Neuronal stem cell (in vitro differentiated cells): ENCODE measurements at places on chromosomes 11 and 22.
A peak's percentile ranks its signal among the peaks of the same experiment; 100 is the strongest.

DNA sequence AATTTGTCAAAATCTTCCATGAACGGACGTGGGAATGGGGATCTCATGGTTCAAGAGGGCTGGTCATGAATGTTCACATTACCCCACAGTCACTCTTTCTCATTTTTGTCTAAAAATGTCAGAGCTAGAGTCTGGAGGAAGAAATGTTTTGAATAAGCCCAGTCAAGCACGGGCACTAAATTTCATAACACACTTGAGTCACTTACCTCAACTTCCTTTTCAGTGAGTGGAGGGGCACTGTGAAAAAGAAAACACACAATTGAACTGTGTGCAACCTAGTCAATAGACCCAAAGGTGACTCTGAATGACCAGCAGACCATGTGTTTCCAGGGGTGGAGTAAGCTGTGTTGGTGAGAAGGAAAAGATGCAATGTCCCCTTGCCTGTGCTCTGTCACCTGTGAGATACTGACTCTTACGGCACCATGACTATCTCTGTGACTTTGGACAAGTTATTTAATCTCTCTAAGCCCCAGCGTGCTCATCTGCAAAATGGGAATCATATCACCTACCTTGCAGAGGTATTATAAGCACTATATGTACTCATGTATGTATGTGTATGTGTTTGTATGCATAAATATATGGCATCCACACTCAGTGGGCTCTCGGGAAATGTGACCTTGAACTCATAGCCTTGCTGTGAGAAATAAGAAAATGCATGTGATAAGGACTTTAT lies 38.2 kb upstream of the LYVE1 start:
- no peak for DNase-seq
- peaks cover 10% of the 10 kb centered on the region for H3K4me1 ChIP-seq
- no peak overlapping the region for H3K27ac ChIP-seq
- H3K36me3 ChIP-seq, result no peaks in the 10 kb centered on the region
- no peak overlapping the region for H3K4me3 ChIP-seq

GRCh38 chr11:70782401-70782913 lies 384.1 kb downstream of the CTTN start:
- H3K4me1 ChIP-seq, result peaks cover 11% of the 10 kb centered on the region
- H3K27me3 ChIP-seq, result no peaks in the 10 kb centered on the region
- H3K27ac ChIP-seq, result no peak overlapping the region
- no peaks in the 10 kb centered on the region for H3K36me3 ChIP-seq

DNA sequence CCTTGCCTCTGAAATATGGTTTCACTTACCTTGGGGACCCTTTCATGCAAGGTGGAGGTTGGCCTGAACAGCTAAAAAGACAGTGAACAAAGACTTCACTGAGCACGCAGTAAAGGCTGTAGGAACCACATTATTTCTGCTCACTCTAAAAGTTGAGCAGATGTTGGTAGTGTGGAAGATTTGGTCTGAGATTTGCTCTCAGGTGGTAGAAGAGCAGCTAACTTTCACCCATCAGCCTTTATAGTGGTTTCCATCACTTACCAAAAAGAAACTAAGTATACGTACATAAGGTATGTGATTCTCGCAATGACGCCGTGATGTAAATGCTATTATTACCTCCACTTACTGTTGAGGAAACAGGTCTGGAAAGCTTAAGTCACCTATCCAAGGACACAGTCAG lies 47.3 kb downstream of the PRR5L start:
- no peak overlapping the region for H3K4me3 ChIP-seq
- H3K4me1 ChIP-seq, result peaks cover 7% of the 10 kb centered on the region
- DNase-seq, result no peak
- no peak overlapping the region for H3K27ac ChIP-seq
- no peaks in the 10 kb centered on the region for H3K36me3 ChIP-seq

- peaks cover 72% of the 10 kb centered on the region for H3K36me3 ChIP-seq
- no peaks in the 10 kb centered on the region for H3K4me1 ChIP-seq
- H3K27me3 ChIP-seq, result no peaks in the 10 kb centered on the region
- no peak overlapping the region for H3K4me3 ChIP-seq
- peak; percentile 66 for DNase-seq
Measured at GRCh38 chr11:94183886-94184264, 55.2 kb downstream of the PANX1 start.

- DNase-seq, result peak; percentile 46
- no peaks in the 10 kb centered on the region for H3K36me3 ChIP-seq
- no peak overlapping the region for H3K27ac ChIP-seq
- no peaks in the 10 kb centered on the region for H3K27me3 ChIP-seq
Measured at GRCh38 chr11:36564376-36565030, 3.3 kb upstream of the RAG1 start.

DNA sequence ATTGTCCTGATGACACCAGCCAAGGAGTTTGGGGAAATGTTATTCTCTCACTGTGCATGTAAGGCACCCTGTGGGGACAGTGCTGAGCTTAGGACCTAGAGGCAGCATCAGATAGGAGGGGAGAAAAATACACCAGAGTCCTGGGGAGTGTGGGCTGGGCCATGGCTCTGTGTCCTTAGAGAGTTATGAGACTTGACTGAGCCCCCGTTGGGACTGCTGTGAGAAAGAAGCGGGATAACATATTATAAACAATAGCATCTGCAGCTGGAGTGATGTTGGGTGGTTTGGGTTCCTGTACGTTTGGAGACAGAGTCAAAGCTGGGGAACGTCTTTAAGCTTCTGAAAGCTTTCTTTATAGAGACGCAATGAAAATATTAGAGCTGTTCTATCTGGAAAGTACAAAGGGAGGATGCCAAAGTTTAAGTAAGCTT lies 90.9 kb upstream of the CRTAM start:
- no peaks in the 10 kb centered on the region for H3K27me3 ChIP-seq
- no peaks in the 10 kb centered on the region for H3K36me3 ChIP-seq
- H3K27ac ChIP-seq, result no peak overlapping the region
- no peak overlapping the region for H3K4me3 ChIP-seq
- DNase-seq, result no peak

DNA sequence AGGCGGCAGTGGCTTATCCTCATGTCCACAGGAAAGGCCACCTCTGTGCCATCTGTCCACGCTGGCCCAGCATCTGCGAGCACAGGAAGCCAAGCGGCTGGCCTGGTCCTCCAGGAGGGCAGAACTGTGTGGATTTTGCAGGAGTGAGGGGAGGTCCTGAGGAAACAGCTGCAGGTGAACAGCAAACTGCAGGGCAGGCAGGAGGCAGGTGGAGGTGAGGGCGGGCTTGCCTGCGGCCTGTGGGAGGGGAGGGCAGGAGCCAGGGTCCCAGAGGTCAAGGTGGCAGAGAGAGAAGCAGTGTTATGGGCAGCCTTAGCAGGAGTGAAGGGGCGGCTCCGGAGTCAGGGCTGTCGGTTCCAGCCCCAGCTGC lies 369.7 kb downstream of the SHANK2 start:
- no peak overlapping the region for H3K4me3 ChIP-seq
- no peak overlapping the region for H3K27ac ChIP-seq
- H3K4me1 ChIP-seq, result peaks cover 22% of the 10 kb centered on the region
- H3K36me3 ChIP-seq, result no peaks in the 10 kb centered on the region

DNA sequence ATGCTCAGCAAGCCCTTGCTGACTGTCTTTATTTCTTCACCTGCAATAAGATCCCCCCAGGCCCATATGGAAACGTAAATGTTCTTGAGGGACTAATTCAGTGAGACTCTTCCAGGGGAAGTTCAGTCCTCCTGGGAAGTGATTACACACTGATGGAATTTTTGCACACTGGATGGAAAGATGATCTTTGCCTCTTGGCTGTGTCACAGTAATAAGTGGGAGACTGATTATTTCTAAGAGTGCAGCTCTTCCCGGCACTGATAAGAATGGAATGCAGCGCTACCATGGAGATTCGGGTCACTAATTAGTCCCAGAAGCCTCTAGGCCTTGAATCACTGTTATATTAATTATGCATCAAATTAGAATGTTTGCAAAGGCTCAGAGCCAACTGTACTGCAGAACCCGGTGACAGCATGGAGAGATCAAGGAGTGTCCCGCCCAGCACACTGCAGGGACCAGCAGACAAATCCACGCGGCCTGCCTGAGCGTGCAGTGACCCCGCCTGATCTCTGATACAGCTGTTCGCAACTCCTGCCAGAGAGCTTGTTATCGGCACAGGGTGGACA lies 178.3 kb downstream of the SNX19 start:
- no peaks in the 10 kb centered on the region for H3K27me3 ChIP-seq
- no peak overlapping the region for H3K4me3 ChIP-seq
- H3K27ac ChIP-seq, result no peak overlapping the region
- no peaks in the 10 kb centered on the region for H3K4me1 ChIP-seq

DNA sequence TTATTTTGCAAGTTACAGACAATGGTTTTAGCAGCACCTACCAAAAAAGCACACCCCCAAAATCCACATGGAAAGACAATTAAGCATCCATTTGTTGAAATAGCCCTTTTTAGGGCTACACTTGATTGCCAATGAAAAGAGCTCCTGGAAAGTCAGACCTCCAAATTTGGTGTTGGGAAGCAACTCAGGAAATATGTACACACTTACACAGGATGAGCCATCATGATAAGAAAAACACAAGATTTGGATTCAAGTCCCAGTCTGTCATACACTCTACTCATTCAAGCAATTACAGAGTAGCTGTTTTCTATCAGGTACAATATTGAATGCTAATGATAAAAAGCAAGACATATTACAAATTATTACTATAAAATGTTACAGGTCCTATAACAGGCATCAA lies 31.5 kb downstream of the FAM168A start:
- no peaks in the 10 kb centered on the region for H3K27me3 ChIP-seq
- peaks cover 14% of the 10 kb centered on the region for H3K36me3 ChIP-seq
- H3K4me1 ChIP-seq, result no peaks in the 10 kb centered on the region
- DNase-seq, result no peak
- no peak overlapping the region for H3K4me3 ChIP-seq
- H3K27ac ChIP-seq, result no peak overlapping the region

- peak overlapping the region; percentile 65 for H3K27ac ChIP-seq
- DNase-seq, result no peak
- no peak overlapping the region for H3K4me3 ChIP-seq
- H3K4me1 ChIP-seq, result no peaks in the 10 kb centered on the region
Measured at GRCh38 chr11:59198726-59199125, 14.0 kb downstream of the MPEG1 start.

- H3K27me3 ChIP-seq, result no peaks in the 10 kb centered on the region
- H3K4me1 ChIP-seq, result peaks cover 3% of the 10 kb centered on the region
- no peak overlapping the region for H3K4me3 ChIP-seq
- no peak for DNase-seq
- H3K27ac ChIP-seq, result no peak overlapping the region
- no peaks in the 10 kb centered on the region for H3K36me3 ChIP-seq
Measured at GRCh38 chr11:125022551-125022950, 40.6 kb upstream of the SLC37A2 start.

DNA sequence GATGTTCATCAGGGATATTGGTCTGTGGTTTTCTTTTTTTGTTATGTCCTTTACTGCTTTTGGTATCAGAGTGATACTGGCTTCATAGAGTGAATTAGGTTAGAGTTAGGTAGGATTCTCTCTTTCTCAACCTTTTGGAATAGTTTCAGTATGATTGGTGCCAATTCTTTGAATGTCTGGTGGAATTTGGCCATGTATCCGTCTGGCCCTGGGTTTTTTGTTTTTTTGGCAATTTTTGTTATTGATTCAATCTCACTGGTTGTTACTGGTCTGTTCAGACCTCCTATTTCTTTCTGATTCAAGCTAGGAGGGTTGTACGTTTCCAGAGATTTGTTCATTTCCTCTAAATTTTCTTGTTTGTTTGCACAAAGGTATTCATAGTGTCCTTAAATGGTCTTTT lies 54.4 kb downstream of the ATXN10 start:
- H3K27me3 ChIP-seq, result no peaks in the 10 kb centered on the region
- no peaks in the 10 kb centered on the region for H3K4me1 ChIP-seq
- H3K27ac ChIP-seq, result no peak overlapping the region
- no peak overlapping the region for H3K4me3 ChIP-seq
- DNase-seq, result no peak
- peaks cover 63% of the 10 kb centered on the region for H3K36me3 ChIP-seq

DNA sequence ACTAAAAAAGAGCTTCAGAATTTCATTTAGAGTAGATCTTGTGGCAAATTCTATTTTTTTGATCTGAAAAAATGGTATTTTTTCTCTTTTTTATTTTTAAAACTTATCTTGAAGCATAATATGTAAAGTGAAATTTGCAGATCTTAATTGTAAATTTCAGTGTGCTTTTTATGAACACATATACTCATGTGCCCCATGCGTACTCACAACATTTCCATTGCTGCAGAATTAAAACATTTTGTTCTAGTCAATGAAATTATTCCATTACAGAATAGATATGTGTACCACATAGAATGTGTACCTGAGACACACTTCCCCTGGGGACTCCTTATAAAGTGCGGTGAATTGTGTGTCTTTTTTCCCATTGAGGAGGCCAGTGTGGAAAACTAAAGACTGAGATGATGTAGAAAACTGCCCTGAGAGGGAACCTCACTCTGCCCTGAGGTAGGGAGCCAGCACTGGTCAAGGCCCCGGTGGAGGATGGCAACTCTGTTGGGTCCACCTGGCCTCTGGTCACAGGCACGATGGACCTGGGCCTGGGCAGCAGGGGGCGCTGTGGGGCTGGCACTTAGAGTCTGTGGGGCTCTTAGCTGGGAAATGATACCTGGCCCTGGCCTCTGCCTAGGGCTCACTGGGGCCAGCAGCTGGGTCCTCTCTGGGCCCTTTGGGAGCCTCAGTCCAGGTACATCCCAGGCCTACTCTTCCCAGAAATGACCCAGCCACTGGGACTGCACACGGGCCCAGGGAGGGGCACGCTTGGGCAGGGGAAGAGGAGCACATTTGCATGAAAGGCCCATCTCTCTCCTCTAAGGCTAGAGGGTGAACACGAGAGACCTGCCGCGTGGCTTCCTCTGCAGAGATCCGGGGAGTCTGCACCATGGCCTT lies 77.9 kb upstream of the TOP3B start:
- no peaks in the 10 kb centered on the region for H3K36me3 ChIP-seq
- no peak overlapping the region for H3K27ac ChIP-seq
- H3K4me1 ChIP-seq, result peaks cover 44% of the 10 kb centered on the region
- no peak overlapping the region for H3K4me3 ChIP-seq
- peaks cover 3% of the 10 kb centered on the region for H3K27me3 ChIP-seq

DNA sequence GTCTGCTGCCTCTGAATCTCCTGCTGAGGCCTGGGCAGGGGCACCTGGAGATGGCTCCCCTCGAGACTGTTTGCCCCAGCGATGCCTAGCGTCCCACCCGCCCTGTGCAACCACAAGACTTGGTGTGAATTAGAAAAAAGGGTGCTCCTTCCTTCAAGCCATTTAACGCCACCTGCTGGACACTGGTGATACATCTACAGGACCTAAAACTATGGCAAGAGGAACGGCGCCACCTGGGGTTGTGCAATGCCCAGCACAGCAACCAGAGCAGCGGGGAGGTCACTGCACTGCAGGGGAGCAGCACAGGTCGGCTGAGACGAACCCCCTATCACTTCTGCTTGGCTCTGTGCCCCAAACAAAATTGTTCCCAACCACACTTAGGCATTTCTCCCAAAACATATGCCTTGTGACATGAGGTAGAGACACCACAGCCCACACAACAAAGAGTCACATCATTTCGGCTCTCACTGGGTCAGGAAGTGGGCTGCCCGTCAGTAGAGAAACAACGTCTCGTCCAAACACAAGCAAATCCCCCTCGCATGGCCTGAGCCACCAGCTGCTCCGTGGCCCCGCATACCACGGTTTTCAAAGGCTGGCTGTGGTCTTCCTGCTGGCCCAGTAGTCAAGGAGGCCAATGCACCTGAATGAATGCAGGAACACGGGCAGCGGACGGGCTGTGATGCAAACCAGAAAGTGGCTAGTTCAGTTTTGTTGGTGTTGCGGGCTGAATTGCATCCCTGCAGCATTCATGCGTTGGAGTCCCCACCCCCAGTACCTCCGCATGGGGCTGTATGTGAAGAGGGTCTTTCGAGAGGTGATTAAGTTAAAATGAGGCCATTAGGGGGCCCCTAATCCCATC lies 171.9 kb downstream of the SHANK2 start:
- peak; percentile 75 for DNase-seq
- no peaks in the 10 kb centered on the region for H3K36me3 ChIP-seq
- H3K4me3 ChIP-seq, result no peak overlapping the region
- no peaks in the 10 kb centered on the region for H3K27me3 ChIP-seq
